ENCODE measurements at places on chromosomes 11 and 22.
A peak's percentile ranks its signal among the peaks of the same experiment; 100 is the strongest.

DNA sequence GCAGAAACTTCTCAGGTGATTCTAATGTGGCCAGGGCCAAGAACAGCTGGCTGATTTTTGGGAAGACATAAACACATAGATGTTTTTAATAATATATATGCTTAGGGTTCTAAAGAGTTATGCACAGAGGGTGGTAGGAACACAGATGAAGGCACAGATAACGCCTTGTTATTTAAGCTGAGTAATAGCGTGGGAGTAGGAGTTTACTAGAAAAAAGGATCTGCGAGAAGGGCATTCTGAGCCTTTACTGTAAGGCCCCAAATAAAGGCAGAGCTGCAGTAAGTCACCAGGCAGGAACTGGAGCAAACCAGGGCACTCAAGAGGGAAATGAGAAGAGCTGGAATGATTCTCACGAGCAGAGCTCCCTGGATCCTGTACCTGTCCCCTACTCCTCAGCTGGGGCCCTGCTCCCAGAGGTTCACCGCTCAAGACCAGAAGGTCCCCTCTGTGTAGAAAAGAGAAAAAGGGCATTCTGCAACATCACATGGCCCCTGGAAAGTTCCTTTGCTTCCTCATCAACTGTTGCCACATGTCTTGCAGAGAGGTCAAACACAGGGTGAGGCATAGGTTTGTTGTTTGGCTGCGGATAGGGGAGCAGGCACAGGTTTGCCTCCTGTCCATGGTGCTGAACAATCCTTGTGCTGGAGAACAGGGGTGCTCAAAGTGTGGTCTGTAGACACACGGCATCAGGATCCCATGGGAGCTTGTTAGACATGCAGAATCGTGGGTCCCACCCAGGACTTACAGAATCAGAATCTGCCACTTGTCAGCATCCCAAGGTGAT, 125.7 kb downstream of the TENM4 start:
- no peaks in the 10 kb centered on the region for H3K36me3 ChIP-seq
- H3K27me3 ChIP-seq, result no peaks in the 10 kb centered on the region
- no peak for DNase-seq
- H3K4me3 ChIP-seq, result no peak overlapping the region
- no peaks in the 10 kb centered on the region for H3K4me1 ChIP-seq

GRCh38 chr11:46272816-46273427, 4.5 kb upstream of the CREB3L1 start:
- H3K36me3 ChIP-seq, result no peaks in the 10 kb centered on the region
- no peak overlapping the region for H3K4me3 ChIP-seq
- 0 out of 2 replicates have a peak, but pooled peaks cover under 1% of the 10 kb centered on the region for H3K27me3 ChIP-seq
- peaks cover 16% of the 10 kb centered on the region for H3K4me1 ChIP-seq
- no peak overlapping the region for H3K27ac ChIP-seq
- no peak for DNase-seq

DNA sequence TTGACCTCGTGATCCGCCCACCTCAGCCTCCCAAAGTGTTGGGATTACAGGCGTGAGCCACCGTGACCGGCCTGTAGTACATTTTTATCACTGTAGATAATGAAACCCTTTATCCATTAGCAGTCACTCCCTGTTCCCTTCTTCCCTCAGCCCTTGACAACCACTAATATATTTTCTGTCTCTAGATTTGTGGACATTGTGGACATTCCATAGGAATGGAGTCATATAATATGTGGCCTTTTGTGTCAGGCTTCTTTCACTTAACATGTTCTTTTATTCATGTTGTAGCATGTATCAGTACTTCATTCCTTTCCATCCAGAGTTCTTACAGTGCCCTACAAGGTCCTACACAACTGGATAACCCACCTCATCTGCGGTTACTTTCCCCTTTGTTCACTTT, 30.5 kb downstream of the RRM1 start:
- H3K27me3 ChIP-seq, result no peaks in the 10 kb centered on the region
- DNase-seq, result no peak
- peaks cover 25% of the 10 kb centered on the region for H3K36me3 ChIP-seq
- no peak overlapping the region for H3K4me3 ChIP-seq

GRCh38 chr22:19275919-19276600, 15.5 kb downstream of the CLTCL1 start:
- no peak overlapping the region for H3K4me3 ChIP-seq
- H3K36me3 ChIP-seq, result no peaks in the 10 kb centered on the region
- DNase-seq, result no peak
- H3K27me3 ChIP-seq, result 0 out of 2 replicates have a peak, but pooled peaks cover 1% of the 10 kb centered on the region
- no peaks in the 10 kb centered on the region for H3K4me1 ChIP-seq
- H3K27ac ChIP-seq, result no peak overlapping the region

- no peak for DNase-seq
- H3K36me3 ChIP-seq, result peaks cover 18% of the 10 kb centered on the region
- peak overlapping the region; percentile 92 for H3K4me3 ChIP-seq
- no peaks in the 10 kb centered on the region for H3K27me3 ChIP-seq
- peaks cover 4% of the 10 kb centered on the region for H3K4me1 ChIP-seq
Measured at GRCh38 chr11:60844870-60845221, 2.9 kb downstream of the CCDC86 start.

- DNase-seq, result no peak
- H3K27me3 ChIP-seq, result no peaks in the 10 kb centered on the region
- H3K4me3 ChIP-seq, result no peak overlapping the region
Measured at GRCh38 chr11:107821199-107821927, 37.2 kb downstream of the SLC35F2 start.

- H3K4me1 ChIP-seq, result no peaks in the 10 kb centered on the region
- no peak overlapping the region for H3K27ac ChIP-seq
- no peaks in the 10 kb centered on the region for H3K36me3 ChIP-seq
- DNase-seq, result no peak
Measured at GRCh38 chr11:35541621-35542375, 16.4 kb upstream of the PAMR1 start.

GRCh38 chr11:130216591-130217132, 57.1 kb downstream of the ST14 start:
- H3K4me3 ChIP-seq, result no peak overlapping the region
- H3K27ac ChIP-seq, result no peak overlapping the region
- no peaks in the 10 kb centered on the region for H3K36me3 ChIP-seq
- H3K27me3 ChIP-seq, result no peaks in the 10 kb centered on the region

DNA sequence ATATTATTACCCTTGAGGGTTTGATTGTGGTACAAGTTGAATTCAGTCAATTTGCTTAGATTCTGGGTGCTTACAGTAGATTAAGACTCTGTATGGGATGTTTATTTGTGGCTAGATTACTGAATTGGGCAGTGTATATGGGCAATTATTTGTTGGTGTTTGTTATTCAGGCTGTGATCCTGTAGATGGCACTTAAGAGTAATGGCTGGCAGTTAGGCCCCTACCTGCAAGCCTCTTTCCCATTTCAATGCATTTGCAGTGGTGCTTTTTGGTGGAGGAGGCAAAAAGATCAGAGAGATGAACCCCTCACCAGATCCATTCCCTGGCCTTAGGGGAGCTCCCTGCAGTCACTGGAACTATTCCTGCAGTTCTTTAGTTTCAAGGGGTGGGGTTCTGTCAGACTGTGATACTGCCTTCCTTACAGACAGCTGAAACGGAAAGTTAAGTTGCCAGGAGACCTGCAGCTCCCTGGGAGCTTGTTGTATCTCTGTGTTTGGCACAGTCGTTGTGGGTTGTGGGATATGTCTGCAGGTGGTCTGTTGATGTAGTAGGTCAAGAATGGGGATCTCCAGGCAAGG, 199.5 kb downstream of the AASDHPPT start:
- H3K27ac ChIP-seq, result no peak overlapping the region
- no peak overlapping the region for H3K4me3 ChIP-seq
- no peak for DNase-seq

DNA sequence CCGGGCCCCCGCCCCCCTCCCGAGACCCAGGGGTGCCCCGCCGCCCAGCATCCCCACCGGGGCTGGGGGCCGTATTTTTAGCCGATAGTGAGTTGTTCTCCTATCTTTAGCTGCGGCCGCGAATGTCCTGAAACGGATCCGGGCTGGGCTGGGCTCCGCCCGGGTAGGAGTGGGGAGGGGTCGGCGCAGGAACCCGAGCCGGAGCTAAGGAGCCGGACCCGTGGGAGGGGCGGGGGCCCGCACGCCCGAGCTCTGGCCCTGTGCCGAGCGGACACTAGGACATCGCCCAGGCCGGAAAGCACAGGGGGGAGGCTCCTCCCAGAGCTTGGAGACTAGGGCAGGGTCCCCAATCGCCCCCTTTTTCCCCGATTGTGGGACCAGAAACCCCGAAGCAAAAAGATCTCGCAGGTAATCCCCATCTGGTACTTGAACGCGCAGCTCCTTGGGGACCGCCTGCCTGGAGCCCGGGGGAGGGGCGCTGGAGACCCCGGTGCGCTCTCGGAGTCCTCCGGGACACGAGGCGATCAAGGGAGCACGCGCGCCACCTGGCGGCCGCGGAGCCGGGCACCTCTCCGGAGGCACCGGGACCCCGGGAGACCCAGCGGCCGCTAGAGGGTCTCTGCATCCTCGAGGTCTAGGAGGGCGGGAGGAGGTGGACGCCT, 669 bp downstream of the CDC42EP2 start:
- no peaks in the 10 kb centered on the region for H3K4me1 ChIP-seq
- no peak for DNase-seq
- no peak overlapping the region for H3K27ac ChIP-seq
- H3K4me3 ChIP-seq, result peak overlapping the region; percentile 95
- H3K27me3 ChIP-seq, result no peaks in the 10 kb centered on the region

DNA sequence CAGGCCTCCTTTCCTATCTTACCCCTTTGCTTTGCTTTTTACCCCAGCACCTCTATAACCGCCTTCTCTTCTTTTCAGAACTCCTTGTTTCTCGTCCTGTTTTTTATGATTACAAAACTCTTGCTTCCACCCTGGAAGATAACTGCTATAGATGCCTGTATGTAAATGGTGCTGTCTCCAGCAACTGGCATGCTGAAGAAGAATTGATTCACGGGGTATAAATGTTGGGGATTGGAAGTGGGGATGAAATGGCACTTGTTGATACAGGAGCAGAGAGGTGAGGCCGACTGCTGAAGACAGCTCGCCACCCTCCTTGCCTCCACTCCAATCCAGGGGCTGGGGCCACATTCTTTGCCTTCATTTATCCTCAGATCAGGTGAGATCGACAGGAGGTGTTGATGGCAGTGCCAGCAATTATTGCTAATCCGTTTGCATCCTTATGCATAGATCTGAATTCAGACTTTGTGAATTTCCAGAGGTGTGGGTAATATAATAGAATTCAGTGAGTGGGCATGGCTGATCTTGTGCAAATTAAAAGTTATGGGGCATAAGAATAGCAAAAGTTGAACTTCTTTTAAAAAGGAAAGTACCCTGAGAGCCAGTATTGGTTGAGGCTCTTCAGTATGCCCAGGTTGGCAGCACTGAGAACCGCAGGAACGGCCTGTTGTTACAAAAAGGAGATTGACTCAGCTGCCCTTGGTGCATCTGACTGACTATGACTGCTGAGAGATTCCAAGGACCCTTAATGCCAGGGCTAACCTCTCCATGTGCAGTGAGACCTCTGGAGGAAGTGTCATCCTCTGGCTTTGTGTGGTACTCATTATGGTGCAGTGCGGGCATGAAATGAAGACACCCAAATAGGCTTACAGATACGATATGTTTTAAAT, 5.3 kb downstream of the NEAT1 start:
- H3K4me3 ChIP-seq, result peak overlapping the region; percentile 95
- H3K36me3 ChIP-seq, result no peaks in the 10 kb centered on the region
- no peaks in the 10 kb centered on the region for H3K27me3 ChIP-seq
- peak overlapping the region; percentile 100 for H3K27ac ChIP-seq
- DNase-seq, result no peak

DNA sequence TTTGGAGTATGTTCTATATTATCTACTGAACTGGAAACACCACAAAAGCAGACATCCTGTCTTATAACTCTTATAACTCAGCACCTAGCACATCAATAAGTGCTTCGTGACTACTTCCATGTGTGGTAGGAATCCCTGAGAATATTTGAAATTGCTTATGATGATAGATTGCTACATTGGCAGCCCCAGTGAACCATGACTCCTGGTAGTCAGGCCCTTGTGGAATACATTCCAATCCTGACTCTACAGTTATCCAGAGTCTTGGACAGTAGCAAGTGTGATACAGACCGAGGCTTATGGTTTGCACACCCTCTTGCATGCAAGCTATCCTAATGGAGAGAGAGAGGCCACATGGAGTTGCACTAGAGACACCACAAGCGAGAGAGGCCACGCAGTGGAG, 59.5 kb upstream of the PHF21A start:
- no peak overlapping the region for H3K4me3 ChIP-seq
- H3K36me3 ChIP-seq, result no peaks in the 10 kb centered on the region
- H3K27ac ChIP-seq, result no peak overlapping the region
- DNase-seq, result no peak

DNA sequence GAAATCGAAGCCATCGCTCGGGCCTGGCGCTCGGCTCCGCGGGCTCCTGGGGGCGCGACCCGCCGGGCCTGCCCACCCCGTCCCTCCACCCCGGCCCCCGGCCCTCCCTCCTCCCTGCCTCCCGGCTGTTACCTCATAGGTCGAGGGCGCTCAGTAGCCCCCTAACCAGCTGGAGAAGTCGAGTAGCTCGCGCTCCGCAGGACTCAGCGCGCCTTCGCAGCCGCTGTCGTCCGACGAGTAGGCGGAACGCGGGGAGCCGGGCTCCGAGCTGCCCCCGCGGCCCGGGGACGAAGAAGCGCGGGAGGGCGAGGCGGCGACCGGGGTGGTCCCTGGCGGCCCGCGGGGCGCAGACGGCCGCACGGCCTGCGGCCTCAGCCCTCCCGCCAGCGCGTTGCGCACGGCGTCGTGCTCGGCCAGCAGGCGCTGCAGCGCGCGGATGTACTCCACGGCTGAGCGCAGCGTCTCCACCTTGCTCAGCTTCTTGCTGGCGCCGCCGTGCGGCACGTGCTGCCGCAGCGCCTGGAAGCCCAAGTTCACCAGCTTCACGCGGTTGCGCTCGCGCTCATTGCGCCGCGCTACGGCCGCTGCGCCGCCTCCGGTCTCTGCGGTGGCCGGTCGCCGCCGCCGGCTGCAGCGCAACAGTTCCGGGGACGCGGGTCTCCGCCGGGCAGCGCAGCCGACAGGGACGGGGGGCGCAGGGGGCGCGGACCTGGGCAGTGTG, 627 bp downstream of the ASCL2 start:
- no peaks in the 10 kb centered on the region for H3K27me3 ChIP-seq
- peaks cover 15% of the 10 kb centered on the region for H3K4me1 ChIP-seq
- no peak overlapping the region for H3K27ac ChIP-seq
- DNase-seq, result no peak
- H3K4me3 ChIP-seq, result no peak overlapping the region

DNA sequence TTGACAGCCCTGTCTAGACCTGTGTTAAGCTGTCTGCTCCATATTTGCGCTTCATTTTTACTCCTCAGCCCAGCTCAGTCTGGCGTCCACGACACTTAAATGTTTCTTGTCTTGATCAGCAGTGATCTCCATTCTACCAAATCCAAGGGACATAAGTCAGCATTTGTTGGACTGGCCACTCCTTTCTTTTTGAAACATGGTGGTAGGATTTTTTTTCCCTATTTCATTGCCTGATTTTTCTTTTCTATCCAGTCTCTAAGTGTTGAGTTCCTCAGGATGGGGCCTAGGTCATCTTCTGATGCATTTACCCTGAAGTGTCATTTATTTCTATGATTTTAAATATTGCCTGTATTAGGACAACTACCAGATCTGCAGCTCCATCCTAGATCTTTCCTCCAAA, 873 bp downstream of the NCAPH2 start:
- DNase-seq, result no peak
- H3K4me1 ChIP-seq, result peaks cover 9% of the 10 kb centered on the region
- peak overlapping the region; percentile 85 for H3K4me3 ChIP-seq

- H3K36me3 ChIP-seq, result no peaks in the 10 kb centered on the region
- H3K27ac ChIP-seq, result no peak overlapping the region
- H3K27me3 ChIP-seq, result no peaks in the 10 kb centered on the region
- no peak for DNase-seq
- H3K4me3 ChIP-seq, result no peak overlapping the region
Measured at GRCh38 chr22:49499433-49500075, 328.1 kb downstream of the BRD1 start.

All from GM12878 (cell line).